Esophagus squamous epithelium (tissue), 5 donors: ENCODE measurements at places on chromosomes 12 and 14. TPM values are rescaled to one million over a fixed set of nuclear protein-coding genes. Genes with fewer than 3 reads are reported as not detected.

CAPZA3 gene
- not detected for total RNA-seq

PYGL gene
- total RNA-seq = 69.7 TPM

GYS2 gene
- total RNA-seq = 0.29 TPM

WNT5B gene
- total RNA-seq = 16.4 TPM

DNA sequence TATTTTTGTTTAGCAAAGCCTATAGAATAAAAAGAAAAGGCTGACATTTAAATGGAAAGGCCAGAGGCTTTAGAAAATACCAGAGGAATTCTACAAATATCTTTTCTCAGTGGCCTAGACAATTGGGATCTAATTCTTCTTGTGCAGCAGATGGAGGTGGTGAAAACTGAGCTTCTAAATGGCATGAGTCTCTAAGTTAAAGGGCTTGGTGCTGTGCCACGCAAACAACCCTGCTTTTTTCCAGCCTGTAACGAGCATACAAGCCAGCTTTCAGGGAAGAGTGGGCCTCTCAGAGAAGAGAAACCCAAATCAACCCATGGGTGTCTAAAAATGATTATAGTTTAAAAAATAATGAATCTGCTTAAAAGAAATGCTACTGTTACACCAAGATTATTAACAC is 237.9 kb upstream of the NAV3 start:
- no peak for DNase-seq
- no peak overlapping the region for H3K4me3 ChIP-seq
- no peak overlapping the region for H3K27ac ChIP-seq
- H3K36me3 ChIP-seq = no peaks in the 10 kb centered on the region

- H3K4me1 ChIP-seq = no peaks in the 10 kb centered on the region
- no peak overlapping the region for H3K27ac ChIP-seq
- H3K36me3 ChIP-seq = no peaks in the 10 kb centered on the region
- H3K27me3 ChIP-seq = no peaks in the 10 kb centered on the region
- no peak for DNase-seq
These were observed 542.4 kb downstream of the DIO2 start for GRCh38 chr14:79668951-79669350.

DNA sequence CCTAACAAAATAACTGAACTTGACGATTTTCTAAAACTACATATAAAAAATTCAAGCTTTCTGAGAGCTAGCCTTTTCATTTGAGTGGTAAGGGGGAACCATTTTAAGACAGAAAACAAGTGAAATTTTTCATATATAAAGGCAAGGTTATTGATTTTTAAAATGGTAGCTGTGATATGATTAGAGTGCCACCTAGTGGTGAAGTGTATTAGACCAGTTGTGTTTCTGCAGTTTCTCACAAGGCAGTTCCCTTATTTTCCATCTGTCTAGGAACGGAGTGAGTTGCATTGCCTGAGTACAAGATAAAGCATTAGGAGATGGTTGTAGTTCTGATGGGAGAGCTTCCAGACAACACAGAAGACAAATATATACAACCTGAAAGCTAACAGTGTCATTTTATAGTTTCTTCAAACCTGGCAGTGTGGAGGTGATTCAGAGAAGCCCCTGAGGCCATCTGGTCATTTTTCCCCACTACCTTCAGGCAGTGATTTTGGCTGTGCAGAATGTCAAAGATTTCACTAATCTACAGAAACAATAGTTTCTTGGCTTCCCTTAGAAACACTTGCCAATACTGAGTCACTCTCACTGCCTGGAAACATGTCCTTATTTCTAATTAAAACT is 180.8 kb downstream of the C12orf50 start:
- H3K4me1 ChIP-seq = no peaks in the 10 kb centered on the region
- H3K36me3 ChIP-seq = no peaks in the 10 kb centered on the region
- no peak overlapping the region for H3K4me3 ChIP-seq
- H3K27me3 ChIP-seq = no peaks in the 10 kb centered on the region
- no peak for DNase-seq
- no peak overlapping the region for H3K27ac ChIP-seq

DNA sequence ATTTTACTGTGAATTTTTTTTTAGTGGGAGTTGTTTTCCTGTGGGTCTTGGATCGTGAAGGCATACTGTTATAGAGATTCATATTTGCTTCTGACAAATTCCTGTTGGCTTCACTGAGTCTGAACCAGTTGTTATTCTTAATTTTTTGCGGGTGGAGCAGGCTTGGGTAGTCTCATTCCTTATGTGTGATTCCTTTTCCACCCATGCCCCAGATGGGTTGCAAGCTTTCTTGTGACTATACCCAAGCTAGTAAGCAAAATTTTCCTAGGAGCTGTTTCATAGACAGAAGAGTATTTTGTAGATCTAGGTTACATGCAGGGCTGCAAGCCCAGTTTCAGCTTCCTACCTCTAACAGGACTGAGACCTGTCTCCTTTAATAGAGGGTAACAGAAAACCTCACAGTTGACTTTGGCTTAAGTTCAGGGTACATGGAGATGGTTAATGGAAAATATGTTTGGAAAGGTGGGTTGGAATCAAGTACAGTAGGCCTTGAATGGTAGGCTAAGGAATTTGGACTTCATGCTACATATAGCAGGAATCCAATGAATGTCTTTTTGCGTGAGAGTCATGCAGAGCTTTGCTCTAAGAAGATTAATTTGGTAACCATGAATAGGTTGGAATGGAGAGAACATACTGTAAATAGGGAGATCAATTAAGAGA is 29.0 kb downstream of the TRMT5 start:
- no peak overlapping the region for H3K4me3 ChIP-seq
- H3K4me1 ChIP-seq = no peaks in the 10 kb centered on the region
- H3K27ac ChIP-seq = no peak overlapping the region

DNA sequence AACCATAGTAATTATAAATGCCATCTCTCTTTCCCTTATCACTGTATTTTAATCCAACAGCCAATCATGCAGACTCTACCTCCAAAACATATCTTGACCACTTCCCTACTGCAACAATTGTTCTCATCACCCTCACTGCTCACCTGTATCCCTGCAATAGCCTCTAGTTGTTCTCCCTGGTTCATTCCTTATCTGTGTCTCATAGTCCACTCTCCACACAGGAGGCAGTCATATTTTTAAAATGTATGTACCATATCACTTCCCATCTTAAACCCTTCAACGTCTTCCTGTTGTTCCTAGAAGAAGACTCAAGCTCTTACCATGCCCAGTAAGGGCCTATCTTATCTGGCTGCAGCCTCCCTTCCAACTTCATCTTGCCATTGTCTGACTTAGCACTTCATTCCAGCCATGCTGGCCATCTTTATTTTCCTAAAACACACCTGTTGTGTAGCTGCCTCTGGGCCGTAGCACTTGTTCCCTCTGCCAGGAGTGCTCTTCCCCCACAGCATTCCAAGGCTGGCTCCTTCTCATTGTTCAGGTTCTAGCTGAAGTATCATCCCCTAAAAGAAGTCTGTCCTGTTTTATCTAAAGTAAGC is 27.8 kb upstream of the BHLHE41 start:
- H3K27ac ChIP-seq = no peak overlapping the region
- H3K36me3 ChIP-seq = no peaks in the 10 kb centered on the region
- H3K27me3 ChIP-seq = no peaks in the 10 kb centered on the region
- DNase-seq = no peak
- no peak overlapping the region for H3K4me3 ChIP-seq

GRCh38 chr12:64170730-64171129 is 51.4 kb downstream of the KICS2 start:
- no peak overlapping the region for H3K4me3 ChIP-seq
- H3K27ac ChIP-seq = no peak overlapping the region
- DNase-seq = no peak
- no peaks in the 10 kb centered on the region for H3K27me3 ChIP-seq
- no peaks in the 10 kb centered on the region for H3K36me3 ChIP-seq
- no peaks in the 10 kb centered on the region for H3K4me1 ChIP-seq

GRCh38 chr14:99624024-99624423 is 20.0 kb upstream of the CCDC85C start:
- no peak overlapping the region for H3K4me3 ChIP-seq
- no peaks in the 10 kb centered on the region for H3K36me3 ChIP-seq
- no peak overlapping the region for H3K27ac ChIP-seq
- H3K27me3 ChIP-seq = peaks cover 3% of the 10 kb centered on the region
- peaks cover 5% of the 10 kb centered on the region for H3K4me1 ChIP-seq

DNA sequence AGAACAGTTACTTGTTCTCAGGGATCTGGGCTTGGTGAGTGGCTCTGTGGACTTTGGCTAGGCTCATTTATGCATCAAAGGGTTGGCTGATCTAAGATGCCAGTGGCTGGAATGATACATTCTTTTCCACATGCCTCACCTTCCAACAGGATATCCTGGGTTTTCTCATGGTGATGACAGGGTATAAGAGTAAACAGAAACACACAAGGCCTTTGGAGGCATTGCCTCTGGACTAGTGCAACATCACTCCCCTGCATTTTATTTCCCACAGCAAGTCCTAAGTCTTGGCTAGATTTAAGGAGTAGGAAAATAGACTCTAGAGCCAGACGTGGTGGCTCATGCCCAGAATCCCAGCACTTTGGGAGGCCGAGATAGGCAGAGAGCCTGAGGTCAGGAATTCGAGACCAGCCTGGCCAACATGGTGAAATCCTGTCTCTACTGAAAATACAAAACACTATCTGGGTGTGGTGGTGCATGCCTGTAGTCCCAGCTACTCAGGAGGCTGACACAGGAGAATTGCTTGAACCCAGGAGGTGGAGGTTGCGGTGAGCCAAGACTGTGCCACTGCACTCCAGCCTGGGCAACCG is 47.9 kb downstream of the RPH3A start:
- H3K4me3 ChIP-seq = no peak overlapping the region
- no peaks in the 10 kb centered on the region for H3K4me1 ChIP-seq
- no peak for DNase-seq
- H3K27me3 ChIP-seq = no peaks in the 10 kb centered on the region
- no peaks in the 10 kb centered on the region for H3K36me3 ChIP-seq

DNA sequence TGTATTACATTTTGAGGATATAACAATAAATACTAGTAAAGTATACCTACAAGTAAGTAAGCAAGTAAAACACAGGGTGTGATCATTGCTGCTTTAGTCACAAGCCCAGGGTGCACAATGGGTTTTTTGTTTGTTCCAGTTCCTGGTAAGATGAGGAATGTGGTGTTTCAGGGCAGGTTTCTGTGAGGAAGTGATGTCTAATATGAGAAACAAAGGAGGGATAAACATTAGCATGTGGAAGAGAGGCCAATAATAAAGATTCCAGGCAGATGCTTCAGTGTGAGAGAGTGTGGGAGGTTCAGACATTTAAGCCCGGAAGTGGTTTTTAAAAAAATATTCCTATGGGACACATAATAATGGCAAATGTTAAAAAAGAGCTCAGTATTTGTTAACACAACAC is 808.1 kb upstream of the USP15 start:
- H3K27ac ChIP-seq = no peak overlapping the region
- no peak for DNase-seq
- no peaks in the 10 kb centered on the region for H3K4me1 ChIP-seq
- no peaks in the 10 kb centered on the region for H3K27me3 ChIP-seq
- no peak overlapping the region for H3K4me3 ChIP-seq
